Upper lobe of left lung (tissue), 6 donors: ENCODE measurements at places on chromosomes 12 and 14. TPM values are rescaled to one million over a fixed set of nuclear protein-coding genes. Genes with fewer than 3 reads are reported as not detected.

BIN2 gene
- total RNA-seq = 54.5 TPM

OR6C2 gene
- not detected for total RNA-seq

TFCP2 gene
- total RNA-seq = 9.6 TPM

TMEM132C gene
- 1.1 TPM for total RNA-seq

CATSPERB gene
- 5.6 TPM for total RNA-seq

DPPA3 gene
- total RNA-seq = not detected

AQP5 gene
- 22.1 TPM for total RNA-seq

PIWIL1 gene
- not detected for total RNA-seq

SRP54 gene
- 19.0 TPM for total RNA-seq

LBHD2 gene
- total RNA-seq = not detected

SYT1 gene
- total RNA-seq = not detected

ANO4 gene
- total RNA-seq = not detected

PMCH gene
- total RNA-seq = not detected

GRCh38 chr12:117034701-117035151 lies 64.5 kb downstream of the TESC start:
- no peak for DNase-seq

GRCh38 chr14:63375769-63376168 lies 57.0 kb upstream of the GPHB5 start:
- DNase-seq = no peak

GRCh38 chr12:47094804-47095203 lies 15.0 kb upstream of the AMIGO2 start:
- DNase-seq = no peak

DNA sequence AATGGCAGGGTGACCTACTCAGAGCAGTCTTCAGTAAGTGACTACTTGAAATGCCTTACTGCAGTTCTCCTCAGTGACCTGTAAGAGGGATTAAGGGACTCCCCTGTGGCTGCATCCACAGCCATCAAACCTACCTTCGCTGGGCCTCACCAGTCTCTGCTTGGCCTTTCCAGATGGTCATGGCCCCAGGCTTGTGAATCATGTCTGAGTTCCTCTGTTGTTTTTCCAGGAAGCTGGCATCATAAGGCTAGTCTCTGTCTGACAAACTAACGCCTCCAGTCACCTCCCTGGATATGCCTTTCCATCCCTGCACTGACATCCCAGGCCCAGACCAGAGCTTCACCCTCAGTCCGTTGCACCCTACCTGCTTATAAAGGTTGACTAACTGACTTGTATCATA lies 14.0 kb downstream of the RNASE2 start:
- DNase-seq = no peak

DNA sequence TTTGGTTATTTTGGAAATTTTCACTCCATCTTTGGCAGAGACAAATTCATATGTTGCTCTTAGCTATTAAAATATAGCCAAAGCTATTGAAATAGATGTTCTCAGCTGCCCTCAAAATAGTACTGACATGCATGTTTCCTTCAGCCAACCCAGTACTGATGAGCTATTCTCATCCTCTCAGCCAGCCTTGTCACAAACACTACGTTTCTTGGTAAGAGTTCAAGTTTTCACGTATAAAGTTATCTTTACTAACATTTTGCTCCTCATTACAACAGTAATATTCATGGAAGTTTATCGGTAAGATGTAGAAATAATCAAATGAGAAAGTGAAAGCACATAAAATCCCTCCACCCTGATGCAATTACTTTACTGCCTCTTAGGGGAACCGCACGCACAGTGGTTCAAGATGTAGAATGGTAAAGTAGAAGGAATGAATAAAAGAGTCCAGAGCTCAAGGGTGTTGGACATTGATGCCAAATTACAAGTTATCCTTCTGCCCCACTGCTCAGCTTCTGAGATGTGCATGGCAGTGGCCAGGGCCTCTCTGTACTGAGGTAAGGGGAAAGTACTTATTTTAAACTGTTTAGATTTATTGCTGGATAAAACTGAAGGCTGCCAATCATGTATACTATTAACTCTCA lies 20.7 kb downstream of the GCH1 start:
- DNase-seq = no peak

- no peak for DNase-seq
Observed at GRCh38 chr12:111806304-111806703, 35.7 kb upstream of the MAPKAPK5 start.

GRCh38 chr14:104398656-104399055 lies 180.9 kb upstream of the C14orf180 start:
- DNase-seq = no peak

DNA sequence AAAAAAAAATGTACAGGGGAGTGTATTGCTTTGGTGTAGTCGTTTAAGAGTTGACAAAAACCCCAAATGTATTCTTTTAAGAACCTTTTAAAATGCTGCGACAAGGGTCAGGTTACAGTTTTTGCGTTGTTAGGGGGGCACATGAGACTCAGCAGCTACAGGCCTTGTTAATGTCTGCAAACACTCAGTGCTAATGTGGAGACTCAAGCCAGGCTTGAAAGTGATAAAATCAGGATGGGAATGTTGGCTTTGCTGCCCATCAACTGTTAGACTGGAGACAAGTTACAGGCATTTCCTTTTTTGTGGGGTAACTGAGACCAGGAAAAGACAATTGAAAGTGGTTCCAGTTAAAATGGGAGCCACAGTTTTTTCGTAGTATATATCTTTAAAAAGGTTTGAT lies 84.8 kb downstream of the PRKCH start:
- no peak for DNase-seq

- DNase-seq = no peak
Observed at GRCh38 chr12:57011438-57012424, 4.6 kb downstream of the TAC3 start.

- no peak for DNase-seq
Observed at GRCh38 chr12:19681007-19681406, 241.7 kb downstream of the AEBP2 start.

GRCh38 chr12:128442096-128442495 lies 175.1 kb downstream of the TMEM132C start:
- no peak for DNase-seq

GRCh38 chr12:53507603-53507885 lies 260 bp upstream of the NPFF start:
- DNase-seq = no peak

DNA sequence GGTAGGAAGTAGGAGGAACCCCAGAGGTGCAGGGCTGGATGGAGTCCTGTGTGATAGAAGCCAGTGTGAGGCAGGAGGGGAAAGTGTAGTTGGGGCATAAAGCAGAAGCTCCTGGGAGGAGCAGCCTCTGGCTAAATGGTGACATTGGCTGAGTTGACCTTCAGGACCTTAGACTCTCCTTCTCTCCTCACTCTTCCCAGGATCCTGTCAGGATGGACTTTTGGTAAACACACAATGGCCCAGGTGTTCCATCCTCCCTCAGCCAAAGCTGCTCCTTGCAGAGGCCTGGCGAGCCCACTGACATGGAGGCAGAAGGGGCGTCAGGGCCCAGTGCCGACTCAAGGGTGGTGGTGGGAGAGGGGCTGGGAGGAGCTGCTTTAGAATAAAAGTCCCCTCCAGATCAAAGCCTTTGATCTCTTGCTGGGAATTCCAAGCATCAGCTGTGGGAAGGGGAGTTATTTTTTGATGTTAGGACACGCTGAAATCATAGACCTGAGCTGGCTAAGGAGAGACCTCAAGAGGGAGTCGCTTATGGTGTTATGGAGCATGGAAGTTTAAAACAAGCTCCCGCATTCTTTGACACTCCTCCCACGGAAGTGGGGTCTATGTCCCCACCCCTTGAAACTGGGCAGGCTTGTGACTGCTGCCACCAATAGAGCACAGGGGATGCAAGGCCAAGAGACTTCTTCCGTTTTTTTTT lies 44.1 kb downstream of the SMIM41 start:
- no peak for DNase-seq

DNA sequence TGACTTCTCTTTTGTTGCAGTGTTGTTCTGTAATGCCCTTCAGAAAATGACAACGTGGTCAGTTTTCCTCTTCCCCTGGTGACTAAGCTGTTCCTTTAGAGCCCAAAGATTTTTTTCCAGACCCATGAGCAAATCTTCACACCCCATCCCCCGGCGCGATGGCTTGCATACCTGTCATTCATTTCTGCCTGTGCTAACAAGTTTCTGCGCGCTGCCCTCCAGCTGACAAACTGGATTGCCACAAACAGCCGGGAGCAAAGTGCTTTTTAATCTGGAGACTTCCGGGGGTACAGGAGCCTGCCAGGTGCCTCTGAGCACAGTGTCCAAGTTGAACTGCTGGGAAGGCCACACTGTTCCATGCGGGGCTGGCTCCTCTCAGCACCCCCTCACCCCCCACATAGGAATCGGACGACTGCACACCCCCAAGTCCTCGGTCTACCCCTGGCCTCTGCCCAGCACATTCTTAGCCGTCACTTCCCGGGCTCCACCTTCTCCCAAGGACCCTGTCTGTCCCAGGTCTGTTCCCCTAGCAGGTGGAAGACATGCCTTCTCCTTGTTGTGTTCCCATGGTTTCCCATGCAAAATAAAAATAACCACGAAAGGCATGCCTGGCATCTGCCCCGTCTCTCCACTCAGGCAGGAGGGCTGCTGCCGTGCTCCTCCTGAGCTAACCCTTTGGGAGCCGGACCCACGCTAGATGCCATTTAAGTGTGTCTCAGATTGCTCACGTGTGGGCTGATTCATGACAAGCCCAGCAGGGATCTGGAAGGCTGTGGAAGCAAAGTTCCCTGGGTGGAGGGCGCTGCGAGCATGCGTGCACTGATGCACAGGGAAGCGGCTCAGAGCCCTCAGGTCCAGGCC lies 14.1 kb downstream of the RILPL1 start:
- DNase-seq = peak; percentile 74

GRCh38 chr12:1994429-1995143 lies 9.7 kb downstream of the DCP1B start:
- no peak for DNase-seq

DNA sequence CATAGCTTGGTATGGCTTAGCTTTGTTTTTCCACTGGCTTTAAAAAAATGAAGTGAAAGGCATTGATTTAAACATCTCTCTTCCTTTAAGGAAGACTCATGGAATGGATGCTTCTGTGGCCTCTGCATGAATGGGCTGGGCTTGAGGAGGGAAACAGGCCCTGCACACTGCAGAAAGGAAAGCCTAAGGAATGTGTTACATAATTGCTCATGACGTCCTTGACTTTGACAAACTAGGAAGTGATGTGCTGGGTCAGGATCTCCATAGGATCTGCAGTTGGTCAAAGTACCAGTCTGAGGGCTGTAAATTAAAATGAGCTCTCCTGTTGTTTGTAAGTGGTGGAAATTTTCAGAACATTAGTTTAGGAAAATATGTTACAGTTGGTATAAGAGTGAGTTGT lies 12.7 kb downstream of the SAMD4A start:
- DNase-seq = no peak

GRCh38 chr14:100654814-100655740 lies 67.9 kb upstream of the BEGAIN start:
- DNase-seq = peak; percentile 92

- DNase-seq = no peak
Observed at GRCh38 chr14:22786685-22787084, 20.2 kb downstream of the OXA1L start.

DNA sequence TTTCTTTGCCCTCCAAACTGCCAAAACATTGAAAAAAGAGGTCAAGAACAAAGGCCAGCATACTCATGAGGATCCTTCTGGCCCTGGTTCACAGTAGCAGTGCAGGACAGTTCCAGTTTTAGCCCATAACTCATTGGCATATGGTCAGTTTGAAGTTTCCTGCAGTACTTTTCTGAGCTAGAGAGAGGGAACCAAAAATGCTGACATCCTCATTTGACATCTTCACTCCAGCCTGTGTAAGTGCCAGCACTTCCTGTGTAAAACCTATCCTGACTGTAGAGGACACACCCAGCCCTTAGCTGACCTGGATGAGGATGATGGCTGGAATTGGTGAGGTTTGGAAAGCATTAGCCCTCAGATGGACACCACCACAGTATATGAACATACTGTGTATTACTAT lies 84.1 kb downstream of the FGD4 start:
- peak; percentile 51 for DNase-seq
